ENCODE measurements at places on chromosomes 1 and 21. TPM values are rescaled to one million over a fixed set of nuclear protein-coding genes. Genes with fewer than 3 reads are reported as not detected.

PIP5K1A gene
- total RNA-seq = 46.9 TPM

DNA sequence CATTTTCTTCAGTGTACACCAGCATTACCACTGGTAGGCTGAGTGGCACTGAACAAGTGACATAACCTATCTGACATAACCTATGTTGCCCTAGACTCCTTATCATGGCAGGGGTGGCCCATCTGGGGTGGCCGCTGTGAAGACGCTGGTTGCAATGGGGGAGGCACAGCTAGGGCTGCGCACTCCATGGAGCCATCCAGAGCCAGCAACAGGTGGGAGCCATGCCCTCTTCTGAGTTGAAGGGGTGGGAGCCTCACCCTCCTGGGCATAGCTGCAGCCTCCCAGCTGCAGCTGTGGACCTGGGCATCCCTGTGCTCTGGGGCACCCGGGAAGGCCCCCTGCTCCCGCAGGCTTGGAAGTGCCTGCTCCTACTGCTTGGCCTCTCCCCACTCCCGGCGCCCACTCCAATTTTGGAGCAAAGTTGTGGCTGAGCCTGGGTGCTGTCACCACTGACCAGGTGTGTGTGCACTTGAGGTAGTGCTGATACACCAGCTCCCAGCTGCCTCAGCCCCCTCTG lies 52.4 kb upstream of the NTPCR start:
- no peak for DNase-seq

DNA sequence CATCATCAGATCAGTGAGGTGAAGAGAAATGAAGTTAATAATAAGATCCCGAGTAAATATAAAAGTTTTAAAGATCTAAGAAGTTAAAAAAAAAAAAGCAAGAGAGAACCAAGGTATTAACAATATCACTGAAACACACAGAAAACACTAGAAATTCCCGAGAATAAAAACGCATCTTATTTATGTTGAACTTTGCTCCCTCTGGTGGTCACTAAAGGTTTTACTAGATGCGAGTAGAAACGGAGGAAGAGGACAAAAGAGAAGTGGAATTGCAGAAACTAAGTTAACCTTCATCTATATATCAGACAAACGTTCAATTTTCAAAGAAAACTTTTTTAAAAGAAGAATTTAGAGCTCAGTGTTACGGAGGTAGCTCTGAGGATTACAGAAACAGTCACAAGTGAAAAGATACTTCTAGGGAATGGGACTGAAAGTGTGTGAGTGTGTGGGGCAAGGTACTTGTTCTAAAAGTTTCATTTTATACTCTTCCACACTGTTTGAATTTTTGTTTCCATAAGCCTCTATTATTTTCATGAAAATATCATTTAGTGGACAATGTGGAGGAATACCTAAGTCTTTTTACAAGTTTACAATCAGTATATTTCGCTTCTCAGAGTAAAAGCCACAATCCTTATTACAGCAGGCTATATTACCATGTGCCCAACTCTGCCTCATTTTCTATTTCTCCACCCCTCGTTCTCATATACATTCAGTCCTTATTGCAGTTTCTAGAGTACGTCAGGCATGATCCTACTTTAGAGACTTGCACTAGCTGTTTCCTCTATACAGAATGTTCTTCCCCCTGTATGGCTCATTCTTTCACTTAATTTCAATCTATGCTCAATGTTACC lies 19.7 kb downstream of the ACBD6 start:
- no peak for DNase-seq

DNA sequence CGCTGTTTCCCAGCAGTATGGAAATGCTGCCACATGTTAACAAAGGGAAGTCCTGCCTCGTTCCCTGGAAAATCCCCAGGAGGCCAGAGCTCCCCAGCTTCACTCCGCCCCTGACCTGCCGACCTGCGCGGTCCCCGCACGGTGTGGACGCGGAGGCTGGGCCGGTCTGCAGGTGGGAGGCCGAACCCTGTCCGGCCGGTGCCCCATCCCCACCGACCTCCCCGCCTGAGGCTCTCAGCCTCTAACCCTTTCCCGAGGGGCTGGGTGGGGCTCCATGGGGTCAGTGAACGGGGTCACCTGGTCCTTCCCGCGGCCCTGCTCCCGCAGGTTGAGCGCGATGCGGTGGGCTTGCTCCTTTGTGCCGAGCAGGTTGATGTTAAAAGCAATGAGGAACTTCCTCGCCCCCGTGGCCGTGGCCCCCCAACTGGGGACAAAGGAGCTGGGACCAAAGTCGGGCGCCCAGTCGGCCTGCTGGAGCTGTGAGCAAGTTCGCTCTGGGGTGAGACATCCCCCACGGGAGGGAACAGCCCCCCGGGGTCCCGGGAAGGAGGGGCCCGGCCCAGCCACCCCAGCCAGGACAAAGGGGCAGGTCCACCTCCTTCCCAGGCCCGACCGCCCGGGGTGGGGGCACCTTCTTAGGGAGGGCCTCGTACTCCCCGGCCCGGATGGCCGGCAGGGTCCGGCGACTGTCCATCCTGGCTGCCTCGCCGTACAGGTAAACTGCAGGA lies 4.0 kb downstream of the FTCD start:
- DNase-seq = no peak

Data from left cardiac atrium (tissue), 4 donors.